ENCODE measurements at places on chromosomes 2 and 18.

- peak; percentile 42 for DNase-seq
Observed at GRCh38 chr2:72137498-72138010, 10.1 kb downstream of the CYP26B1 start.

DNA sequence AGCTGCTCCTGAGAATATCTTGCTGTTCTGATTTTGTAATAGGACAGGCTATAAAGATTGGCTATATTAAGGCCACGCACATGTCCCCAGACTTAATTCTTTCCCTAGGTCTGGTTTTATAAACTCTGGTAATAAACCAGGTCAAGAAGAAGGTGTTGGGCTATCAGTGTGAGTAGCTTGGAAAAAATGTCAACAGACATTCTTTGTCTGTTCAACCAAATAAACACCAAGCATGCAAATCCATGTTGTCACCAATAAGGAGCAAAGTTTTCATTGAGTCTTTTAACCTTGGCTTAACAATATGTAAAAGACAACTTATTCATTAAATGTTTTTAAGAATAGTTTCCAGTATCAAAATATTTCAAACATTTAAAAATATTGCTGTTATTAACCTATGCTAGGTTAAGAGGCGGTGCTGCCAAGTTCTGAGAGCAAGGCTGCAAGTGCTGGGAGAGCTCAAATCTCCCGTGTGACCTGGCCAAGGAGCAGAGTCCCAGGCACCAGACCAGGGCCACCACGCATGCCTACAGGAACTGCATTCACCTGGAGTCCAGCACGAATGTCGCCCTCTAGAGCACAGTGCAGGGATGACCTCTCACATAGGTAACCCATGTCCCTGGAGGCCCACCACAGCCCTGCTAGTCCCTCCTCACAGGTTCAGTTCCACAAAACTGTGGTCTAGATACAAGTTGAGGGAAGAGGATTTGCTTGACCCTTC lies 120.5 kb upstream of the POU3F3 start:
- DNase-seq: no peak

GRCh38 chr2:201072201-201072530 lies 365 bp downstream of the NDUFB3 start:
- no peak for DNase-seq

GRCh38 chr2:39264733-39265132 lies 21.0 kb upstream of the CDKL4 start:
- DNase-seq: no peak

GRCh38 chr2:169734169-169734847 lies 676 bp downstream of the KLHL23 start:
- no peak for DNase-seq

GRCh38 chr2:128162266-128162665 lies 71.3 kb downstream of the UGGT1 start:
- DNase-seq: no peak

GRCh38 chr2:7861910-7862702 lies 819.8 kb upstream of the ID2 start:
- DNase-seq: no peak

GRCh38 chr2:130901061-130901460 lies 64.3 kb downstream of the ARHGEF4 start:
- no peak for DNase-seq

DNA sequence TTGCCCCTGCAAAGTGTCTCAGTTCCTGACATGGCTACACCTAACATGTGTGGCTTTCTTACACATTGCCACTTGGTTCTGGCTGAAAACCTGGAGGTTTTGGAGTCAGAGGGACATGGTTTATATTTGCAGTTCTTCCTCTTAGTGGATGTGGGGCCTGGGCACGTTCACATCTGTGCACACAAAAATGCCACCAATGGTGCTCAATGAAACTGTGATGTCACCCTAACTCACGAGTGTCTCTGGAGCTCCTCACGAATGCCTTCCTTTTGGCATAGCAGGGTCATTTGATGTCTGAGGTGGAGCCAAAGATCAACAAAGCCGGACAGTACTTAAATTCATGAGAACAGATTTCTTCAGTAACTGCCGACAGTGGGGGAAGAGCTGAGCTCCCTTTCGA lies 231.7 kb upstream of the HS6ST1 start:
- no peak for DNase-seq

DNA sequence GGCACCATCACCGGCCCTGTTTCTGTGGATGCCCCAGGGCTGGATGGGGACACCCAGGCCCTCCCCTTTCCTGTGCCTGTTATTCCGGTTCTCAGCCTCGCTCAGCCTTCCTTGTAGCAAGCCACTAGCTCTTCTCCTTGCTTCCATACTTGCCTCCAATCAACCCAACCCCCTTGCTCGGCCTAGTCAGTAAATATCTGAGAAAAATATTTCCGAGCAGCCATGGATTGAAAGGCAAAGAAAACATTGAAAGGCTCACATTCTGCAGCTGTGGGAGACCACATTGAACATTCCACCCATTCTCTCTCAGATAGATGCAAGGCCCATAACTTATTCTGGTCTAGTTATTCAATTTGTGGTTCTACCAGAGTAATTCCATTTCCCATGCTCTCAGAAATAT lies 114.9 kb downstream of the SPP2 start:
- DNase-seq: no peak

Measured in activated T-helper 2 cell treated with anti-CD3 and anti-CD28 coated beads, Interferon-gamma antibody, Interleukin-2, Interleukin-4, amounts not matched to agents 10 μg/mL and 5 μg/mL and 100 μg/mL, durations not matched to agents 14 hours and 24 hours and 36 hours (primary cell).